GM04504 (cell line): ENCODE measurements at places on chromosomes 5 and 9.

DNA sequence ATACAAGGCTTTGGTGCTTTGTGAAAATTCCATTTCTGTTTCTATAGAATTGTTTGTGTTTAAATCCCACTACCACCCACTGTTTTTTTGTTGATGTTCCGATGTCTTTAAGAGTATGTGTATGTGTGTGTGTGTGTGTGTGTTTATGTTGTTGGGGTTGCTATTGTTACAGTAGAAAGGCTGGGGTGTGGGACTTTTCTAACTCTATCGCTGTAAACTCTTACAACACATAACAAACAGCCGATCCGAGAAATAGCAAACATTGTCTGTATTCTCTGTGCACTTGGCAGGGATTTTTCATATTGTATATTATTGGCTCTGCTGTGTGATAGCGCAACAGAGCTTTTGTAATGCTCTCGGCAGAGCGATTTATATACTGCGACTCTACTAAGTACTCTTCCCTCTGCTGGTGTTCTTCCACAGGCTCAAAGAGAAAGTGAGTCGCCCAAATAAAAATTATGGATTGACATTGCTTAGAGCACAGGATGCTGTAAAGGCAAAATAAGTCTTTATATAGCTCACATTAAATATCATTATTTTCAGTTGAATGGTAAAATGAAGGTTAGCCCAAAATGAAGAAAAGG, 492.2 kb upstream of the ARRDC3 start:
- no peak for DNase-seq

DNA sequence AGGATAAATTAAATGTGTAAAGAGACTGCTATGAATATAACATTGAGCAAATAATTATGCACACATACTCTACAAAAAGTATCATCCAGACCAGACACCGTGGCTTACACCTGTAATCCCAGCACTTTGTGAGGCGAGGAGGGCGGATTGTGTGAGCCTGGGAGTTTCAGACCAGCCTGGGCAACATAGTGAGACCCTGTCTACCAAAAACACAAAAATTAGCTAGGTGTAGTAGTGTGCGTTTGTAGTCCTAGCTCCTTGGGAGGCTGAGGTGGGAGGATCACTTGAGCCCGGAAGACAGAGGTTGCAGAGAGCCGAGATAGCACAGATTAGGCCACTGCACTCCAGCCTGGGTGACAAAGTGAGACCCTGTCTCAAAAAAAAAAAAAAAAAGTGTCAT, 2.4 kb upstream of the CDC42SE2 start:
- DNase-seq = no peak

DNA sequence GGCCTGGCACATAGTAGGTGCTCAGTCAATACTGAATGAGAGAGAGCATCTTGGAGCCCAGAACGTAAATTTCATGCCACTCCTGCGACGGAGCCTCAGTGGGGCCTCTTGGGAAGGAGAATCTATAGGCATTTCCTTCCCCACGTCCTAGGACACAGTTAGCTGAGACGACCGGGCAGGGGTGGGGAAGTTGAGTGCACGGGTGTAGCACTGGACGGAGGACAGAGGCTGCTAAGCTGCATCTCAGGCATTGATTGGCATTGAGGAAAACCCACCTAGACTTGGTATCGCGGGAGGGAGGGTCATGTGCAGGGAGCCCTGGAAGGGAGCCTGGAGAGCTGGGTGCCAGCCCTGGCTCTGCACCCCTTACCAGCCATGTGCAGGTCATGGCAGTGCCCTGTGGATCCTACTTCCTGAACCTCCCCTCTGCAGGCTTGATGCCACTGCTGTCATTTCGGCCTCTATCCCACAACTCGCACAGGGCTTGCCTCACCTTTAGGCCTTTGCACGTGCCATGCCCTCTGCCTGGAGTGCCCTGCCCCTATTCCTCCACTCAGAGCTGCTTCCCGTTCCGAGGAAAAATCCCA, 25.6 kb downstream of the NEK6 start:
- no peak for DNase-seq

GRCh38 chr5:72397836-72398235, 77.7 kb downstream of the PTCD2 start:
- no peak for DNase-seq

GRCh38 chr9:107685901-107686300, 196.3 kb upstream of the KLF4 start:
- DNase-seq = no peak
